ENCODE measurements at places on chromosomes 6 and 20.

DNA sequence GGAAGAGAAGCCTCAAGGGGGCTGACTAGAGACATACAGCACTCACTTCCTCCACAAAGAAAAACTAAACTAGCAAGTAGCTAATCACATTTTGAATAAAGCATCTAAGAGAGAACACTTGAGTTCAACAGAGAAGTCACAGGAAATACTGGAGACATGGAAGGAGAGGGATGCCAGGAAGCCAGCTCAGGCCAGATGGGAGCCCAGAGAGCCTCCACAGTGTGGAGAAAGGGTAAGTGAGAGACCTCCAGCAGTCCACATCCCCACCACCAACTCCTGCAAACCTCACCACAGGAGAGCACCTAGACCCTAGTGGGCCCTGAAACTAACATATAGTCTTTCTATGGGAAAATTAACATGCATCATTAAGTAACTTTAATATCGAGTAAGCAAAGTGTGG lies 79.2 kb downstream of the EPM2A start:
- DNase-seq: no peak

GRCh38 chr6:3427687-3428085 lies 29.2 kb downstream of the SLC22A23 start:
- DNase-seq: no peak

GRCh38 chr6:136784910-136785746 lies 7.1 kb downstream of the MAP3K5 start:
- no peak for DNase-seq

DNA sequence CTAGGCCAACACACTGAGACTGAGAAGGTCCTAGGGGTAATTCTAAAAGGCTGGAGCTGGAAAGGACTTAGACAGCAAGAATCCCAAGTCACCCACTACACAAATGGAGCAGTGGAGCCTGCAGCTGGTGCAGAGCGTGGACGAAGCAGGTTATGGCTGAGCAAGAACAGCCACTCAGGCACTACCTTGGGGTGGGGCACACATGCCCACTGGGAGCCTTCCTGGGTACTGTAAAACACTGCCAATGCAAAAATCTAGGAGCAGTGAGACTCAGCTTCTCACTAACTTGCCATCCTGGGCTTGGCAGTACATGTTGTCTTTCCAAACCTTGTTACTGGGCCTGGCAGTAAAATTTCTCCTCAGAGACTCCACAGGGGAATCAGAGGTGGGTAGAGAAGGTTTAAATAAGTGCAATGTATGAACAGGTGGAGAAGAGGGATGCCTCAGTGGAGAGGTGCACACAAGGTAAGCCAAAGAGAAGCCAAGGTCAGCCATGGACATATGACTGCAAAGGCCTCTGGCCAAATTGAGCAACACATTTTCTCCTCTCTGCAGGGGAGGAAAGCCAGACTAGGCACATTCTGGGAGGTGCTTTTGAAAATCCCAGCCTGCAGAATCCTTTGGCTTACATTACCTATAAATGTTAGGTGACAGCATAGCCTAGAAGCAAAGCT lies 105.6 kb downstream of the TNFRSF21 start:
- no peak for DNase-seq

GRCh38 chr6:3912361-3913076 lies 63.3 kb downstream of the FAM50B start:
- no peak for DNase-seq

DNA sequence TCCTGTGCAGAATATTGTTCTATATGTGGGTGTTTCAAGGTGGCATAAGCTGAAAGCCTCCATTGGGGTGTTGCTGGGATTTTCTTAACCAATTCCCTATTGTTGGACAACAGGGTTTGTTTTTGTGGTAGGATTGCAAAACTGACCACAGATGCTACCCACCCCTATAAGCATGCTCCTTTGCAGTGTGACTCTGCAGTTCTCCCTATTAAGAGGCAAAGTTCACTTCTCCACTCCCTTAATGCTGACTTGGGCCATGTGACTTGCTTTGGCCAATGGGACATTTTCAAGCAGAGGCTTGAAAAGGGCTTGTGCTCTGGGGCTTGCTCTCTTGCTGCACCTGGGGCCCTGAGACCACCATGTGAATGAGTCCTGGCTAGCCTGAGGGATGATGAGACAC lies 8.5 kb upstream of the ANGPT4 start:
- no peak for DNase-seq

DNA sequence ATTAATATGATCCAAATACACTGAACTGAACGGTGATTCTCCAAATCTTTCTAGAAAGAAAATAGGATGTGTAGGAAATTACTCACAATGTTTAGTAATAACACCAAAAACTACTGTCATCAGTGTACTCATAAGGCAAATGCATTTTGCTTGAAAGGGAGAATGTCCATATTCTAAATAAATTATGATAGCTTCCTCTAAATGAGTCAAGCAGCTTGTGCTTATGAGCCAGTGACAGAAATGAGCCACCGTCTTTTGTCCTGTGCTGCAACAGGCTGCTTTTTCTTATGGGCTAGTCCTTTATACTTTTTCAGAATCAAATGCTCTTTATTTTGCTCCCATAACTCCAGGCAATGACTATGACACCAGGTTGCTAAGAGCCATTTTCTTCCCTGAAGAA lies 4.5 kb upstream of the ZNF451 start:
- DNase-seq: no peak

- DNase-seq: no peak
Observed at GRCh38 chr20:63026582-63027165, 19.9 kb upstream of the BHLHE23 start.

DNA sequence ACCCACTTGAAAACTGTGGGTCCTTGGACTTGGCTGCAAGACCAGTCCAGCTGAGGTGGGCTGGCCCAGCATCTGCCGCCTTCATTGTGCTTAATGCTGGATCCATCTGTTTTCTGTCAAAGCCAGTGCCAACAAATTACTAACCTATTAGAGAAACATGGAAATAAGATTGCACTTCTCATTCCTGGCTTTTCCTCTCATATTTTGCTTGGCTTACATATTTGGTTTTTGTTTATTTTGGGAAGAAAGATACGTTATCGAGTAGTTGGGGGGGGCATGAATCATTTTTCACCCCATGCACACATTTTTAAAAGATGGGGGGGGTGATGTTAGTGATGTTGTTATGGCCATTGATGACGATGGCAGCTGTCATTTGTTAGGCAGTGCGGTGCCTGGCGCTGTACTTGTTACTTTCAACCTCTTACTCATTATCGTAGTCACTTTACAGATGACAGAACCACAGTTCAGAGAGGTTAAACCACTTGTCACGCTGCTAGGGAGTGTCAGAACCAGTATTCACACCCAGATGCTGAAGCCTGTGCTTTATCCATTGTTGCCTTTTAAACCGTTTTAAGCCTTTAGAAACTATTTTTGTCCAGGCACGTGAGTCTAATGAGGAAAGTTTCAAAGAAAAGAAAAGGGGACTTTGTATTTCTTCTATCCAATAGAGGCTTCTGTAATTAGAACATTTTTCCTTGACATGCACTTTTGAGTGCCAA lies 180.0 kb downstream of the TMEM242 start:
- DNase-seq: no peak

GRCh38 chr6:4924661-4925271 lies 79.1 kb downstream of the RPP40 start:
- no peak for DNase-seq

- DNase-seq: no peak
Observed at GRCh38 chr6:149223120-149223903, 94.2 kb upstream of the TAB2 start.

GRCh38 chr20:38302786-38303185 lies 1.2 kb upstream of the BPI start:
- no peak for DNase-seq

DNA sequence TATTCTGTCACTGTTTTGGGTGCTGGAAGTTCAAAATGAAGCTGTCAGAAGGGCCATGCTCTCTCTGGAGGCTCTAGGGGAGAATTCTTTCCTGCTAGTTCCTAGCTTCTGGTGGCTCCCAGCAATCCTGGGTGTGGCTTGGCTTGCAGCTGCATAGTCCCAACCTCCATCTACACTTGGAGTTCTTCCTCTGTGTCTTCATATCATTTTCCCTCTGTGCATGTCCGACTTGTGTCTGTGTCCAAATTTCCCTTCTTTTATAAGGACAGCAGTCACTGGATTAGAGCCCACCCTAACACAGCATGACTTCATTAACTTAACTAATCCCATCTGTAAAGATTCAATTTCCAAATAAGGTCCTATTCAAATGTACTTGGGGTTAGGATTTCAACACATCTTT lies 23.3 kb upstream of the ENPP1 start:
- DNase-seq: no peak

- peak; percentile 53 for DNase-seq
Observed at GRCh38 chr6:169724494-169725124, at the start of gene PHF10. Gene PHF10 (minus strand): TSS chr6:169724500. CDS start chr6:169723931, 569 bp downstream.

All from T follicular helper cell (primary cell).